Thoracic aorta (tissue), 2 donors: ENCODE measurements at places on chromosomes 7 and 10.

- DNase-seq = no peak
Observed at GRCh38 chr10:52965938-52966401, 193.4 kb upstream of the MBL2 start.

DNA sequence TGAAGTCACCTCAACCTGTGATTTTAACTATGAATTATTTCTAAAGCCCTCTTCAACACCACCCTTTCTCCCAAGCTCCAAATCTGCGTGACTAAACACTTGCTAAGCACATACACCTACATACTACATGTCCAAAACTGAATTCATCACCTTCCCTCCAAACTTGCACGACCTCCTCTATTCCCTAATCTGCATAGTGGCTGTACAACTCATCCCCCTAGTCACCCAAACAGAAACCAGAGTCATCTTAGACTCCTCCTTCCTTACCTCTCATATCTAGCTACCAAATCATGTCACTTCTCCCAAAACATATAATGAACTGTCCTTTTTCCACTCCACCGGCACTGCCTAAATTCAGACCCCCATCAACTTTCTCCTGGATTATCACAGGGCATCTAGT lies 16.2 kb downstream of the ARHGAP21 start:
- no peak for DNase-seq

DNA sequence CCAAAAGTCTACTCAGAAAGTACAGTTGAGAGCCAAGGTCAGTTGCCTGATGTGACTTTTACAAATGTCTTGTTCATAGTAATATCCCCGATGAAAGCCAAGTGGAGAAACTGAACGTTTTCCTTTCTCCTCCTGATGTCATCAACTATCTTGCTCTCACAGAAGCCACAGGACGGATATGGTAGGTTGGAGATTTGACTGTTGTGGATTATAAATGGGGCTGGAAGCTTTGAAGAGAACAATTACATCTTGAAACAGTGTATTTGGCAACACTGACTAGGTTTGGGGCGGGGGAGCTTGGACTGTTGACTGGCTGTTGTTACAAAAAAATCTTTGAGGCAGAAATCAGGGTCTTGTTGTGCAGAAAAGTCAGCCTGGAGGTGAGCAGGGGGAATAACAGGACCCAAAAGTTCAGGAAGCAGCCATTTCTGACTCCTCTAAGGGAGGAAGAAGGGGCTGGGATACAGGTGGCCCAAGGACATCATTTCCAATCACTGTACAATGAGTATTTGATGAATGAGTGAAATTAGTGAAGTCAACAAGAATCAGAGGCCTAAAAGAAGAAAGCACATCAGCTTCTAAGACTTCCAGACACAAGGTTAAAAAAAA lies 24.3 kb downstream of the PLEKHS1 start:
- no peak for DNase-seq

DNA sequence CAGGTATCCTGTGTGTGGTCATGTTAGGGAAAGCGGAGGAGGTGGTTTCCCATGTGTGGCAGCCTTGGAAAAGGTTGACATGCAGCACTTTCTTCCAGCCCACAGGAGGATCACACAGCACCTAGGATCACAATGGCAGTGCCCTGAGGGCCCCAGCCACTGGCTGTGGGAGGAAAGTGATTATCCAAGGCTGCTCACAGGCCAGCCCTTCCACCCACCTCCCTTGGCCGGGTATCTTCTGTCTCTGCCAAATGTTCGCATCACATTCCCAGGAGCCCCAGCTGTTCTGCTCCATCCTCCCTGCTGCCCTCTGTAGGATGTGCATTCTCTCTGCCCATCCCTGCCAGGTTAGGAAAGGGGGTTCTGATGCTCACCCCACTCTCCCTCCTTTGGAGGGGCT lies 2.5 kb upstream of the MLXIPL start:
- DNase-seq = no peak

- DNase-seq = no peak
Observed at GRCh38 chr10:92573091-92573797, 649 bp downstream of the IDE start.

- DNase-seq = no peak
Observed at GRCh38 chr10:3892440-3893425, 107.7 kb upstream of the KLF6 start.

GRCh38 chr10:20745556-20746375 lies 151.3 kb downstream of the NEBL start:
- no peak for DNase-seq

GRCh38 chr10:132879408-132880127 lies 62.8 kb downstream of the CFAP46 start:
- no peak for DNase-seq

- DNase-seq = no peak
Observed at GRCh38 chr7:105581066-105581811, at the start of gene EFCAB10. EFCAB10 (minus strand) TSS chr7:105581493; CDS start chr7:105581463, 30 bp downstream.

DNA sequence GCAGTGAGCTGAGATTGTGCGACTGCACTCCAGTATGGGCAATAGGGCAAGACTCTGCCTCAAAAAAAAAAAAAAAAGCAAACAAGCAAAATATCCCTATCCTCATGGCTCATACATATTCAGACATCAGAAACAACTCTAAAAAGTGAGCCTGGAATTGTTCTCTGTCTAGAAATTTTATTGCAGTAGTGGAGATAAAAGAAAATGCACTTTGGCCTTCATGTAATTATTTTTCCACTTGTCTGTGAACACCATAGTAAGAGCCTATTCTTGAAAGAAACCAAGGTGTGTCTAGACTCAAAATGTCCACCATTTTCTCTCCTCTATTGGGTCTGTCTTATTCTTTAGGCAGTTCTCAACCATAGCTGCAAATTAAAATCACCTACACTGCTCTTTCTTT lies 30.5 kb upstream of the MCU start:
- DNase-seq = no peak

DNA sequence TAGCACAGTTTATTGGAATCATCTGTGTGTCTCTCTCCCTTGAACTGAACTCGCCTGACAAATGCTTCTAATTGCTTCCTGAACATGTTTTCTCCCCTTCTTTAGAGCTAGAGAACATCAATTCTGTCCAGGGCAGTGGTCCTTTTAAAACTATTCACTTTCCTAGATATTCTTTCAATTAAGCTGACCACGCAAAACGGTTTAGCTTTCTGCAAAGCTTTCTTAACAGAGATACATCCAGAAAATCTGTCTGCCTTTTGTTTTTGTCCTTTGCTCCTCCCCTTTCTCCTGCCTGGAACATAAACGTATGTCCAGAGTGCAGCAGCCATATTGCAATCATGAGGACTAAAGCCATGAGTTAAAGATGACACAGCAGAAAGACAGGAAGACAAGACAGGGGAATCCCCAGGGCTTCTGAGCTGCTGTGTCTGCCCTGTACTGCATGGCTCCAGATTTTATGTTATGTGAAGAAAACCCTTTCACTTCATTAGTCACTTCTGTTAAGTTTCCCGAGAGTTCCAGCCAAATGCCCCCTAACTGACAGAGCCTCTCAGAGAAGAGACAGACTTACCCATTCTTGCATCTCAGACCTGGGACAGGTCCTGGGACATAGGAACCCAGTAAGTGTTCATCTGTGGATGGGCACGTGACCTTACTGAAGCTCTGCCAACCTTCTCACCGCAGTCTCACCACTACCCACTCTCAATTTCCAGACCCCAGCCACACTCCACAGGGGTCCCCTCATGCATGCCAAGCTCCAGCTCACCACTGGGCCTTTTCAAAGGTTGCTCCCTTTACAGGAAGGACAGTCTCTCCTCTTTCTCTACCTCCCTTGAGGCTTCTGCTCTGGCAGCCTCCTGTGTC lies 35.0 kb upstream of the CPXM2 start:
- no peak for DNase-seq
